AG10803 (cell line): ENCODE measurements at places on chromosomes 12 and 14.
A peak's percentile ranks its signal among the peaks of the same experiment; 100 is the strongest.

GRCh38 chr12:109018296-109018695, 2.6 kb downstream of the SVOP start:
- no peak for DNase-seq

DNA sequence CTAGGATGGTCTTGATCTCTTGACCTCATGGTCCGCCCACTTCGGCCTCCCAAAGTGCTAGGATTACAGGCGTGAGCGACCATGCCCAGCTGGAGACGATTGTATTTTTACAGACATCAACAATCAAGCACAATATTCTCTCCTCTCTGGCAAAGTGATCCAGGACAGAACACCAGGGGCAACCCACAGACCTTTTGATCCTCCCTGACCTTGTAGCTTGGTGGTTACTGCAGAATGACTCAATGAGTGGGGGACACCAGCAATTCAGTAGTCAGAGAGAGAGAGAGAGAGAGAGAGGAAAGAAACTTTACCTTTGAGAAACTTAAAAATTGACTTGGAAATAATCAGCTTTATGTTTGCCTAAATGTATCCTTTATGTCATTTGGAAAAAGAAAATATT, 51.2 kb downstream of the DRAM1 start:
- no peak for DNase-seq

DNA sequence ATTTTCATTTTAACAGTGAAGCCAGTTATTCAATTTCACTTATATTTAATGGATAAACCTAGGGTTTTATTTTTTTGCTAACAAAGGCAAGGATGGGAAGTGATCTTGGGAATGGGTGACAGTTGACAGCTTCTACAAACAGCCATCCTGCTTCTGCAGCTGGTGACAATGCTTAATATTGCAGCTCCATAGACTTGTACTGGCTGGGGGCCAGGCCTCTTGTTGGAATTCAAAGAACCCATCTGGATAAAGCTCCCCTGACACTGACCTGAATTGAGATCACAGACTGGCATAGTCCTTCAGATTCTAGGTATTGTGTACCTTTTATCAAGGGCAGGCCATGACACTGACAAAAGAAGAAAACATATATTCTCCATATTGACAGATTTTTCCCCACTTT, 664.6 kb upstream of the FOXG1 start:
- no peak for DNase-seq

- DNase-seq, result no peak
Measured at GRCh38 chr12:50400104-50400637, 514 bp upstream of the LARP4 start.

GRCh38 chr14:51516706-51517395, 134.9 kb upstream of the FRMD6 start:
- DNase-seq, result peak; percentile 59

GRCh38 chr14:80425686-80426085, 214.4 kb upstream of the DIO2 start:
- DNase-seq, result peak; percentile 84

DNA sequence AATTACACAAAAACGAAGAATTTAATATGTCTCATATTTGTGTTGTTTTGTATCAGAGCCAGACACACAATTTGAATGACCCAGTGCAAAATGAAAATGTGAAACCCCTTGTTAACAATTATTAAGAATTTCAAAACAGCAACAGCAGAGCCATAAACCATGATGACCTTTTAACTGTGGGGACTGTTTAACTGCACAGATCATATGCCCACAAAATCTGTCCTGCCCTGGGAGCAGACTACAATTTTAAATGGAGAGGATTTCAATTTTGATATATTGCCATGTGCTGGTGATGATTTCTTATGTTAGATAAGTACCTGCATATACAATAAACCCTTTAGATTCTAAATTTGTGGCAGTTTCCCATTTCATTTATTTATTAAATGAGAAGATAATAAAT, 455.5 kb upstream of the MGAT4C start:
- DNase-seq, result no peak

- DNase-seq, result no peak
Measured at GRCh38 chr14:93736378-93737014, 51.8 kb downstream of the PRIMA1 start.

DNA sequence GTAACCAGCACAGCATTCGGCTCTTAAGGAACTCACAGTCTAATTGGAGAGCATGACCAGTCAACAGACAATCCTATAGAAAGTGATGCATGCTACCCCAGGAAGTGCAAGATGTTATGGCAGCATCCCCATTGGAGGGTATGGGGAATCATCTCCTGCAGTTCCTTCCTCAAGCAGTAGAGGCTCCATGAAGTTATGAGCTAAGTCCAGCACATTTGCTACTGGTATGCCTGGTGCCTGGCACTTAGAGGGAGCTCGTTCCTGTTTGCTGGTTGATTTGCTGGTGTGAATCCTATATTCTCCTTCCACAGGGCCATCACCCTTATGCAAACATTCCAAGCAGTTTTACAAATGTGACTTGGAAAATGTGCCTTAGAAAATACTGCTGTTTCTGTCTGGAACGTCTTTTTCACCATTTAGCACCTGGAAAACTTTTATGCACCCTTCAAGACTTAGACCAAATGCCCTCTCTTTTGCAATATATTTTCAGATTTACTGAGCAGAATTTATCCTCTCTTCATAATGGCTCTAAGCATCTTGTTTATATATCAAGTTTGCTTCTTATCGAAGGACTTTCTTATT, 136.1 kb upstream of the WSCD2 start:
- peak; percentile 30 for DNase-seq

DNA sequence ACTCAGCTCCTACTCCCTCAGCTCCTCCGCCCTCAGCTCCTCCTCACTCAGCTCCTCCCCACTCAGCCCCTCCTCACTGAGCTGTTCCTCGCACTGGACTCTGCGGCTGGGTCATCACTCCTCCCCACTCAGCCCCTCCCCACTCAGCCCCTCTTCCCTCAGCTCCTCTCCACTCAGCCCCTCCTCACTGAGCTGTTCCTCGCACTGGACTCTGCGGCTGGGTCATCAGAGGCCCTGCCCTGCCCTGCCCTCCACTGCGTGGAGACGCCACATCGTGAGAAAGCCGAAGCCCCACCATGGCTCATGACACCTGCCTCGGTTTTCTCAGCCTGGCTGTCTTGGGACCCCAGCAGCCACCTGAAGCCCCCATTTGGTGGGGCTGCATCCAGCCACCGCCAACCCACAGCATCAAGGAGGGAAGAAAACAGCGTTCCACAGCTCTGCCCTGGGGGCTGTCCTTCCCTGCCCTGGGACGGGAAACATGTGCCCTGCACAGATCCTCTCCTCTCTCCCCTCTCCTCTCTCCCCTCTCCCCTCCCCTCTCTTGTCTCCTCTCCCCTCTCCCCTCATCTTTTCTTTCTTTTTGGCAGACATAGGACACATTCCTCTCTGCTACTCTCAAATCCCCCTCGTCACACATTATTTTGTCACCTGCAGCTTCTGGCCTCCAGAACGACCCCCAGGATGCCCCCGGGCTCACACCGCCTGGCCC, 17.7 kb downstream of the NOC4L start:
- no peak for DNase-seq

- DNase-seq, result no peak
Measured at GRCh38 chr12:2832550-2833127, 2.2 kb downstream of the NRIP2 start.

DNA sequence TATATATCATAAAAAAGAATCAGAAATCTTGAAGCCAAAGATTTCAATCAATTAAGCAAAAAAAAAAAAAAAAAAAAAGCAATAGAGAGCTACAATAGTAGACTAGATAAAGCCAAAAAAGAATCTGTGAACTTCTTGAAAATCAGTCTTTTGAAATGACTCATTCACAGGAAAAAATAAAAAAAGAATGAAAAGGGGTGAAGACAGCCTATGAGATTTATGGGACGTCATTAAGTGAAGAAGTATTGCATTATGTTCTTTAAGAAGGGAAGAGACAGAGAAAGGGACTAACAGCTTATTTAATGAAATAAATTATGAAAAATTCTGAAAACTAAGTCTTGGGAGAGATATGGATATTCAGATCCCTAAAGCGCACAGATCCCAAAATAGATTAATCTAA, 103.8 kb downstream of the ACSS3 start:
- DNase-seq, result no peak

GRCh38 chr14:25666877-25667276, 616.9 kb upstream of the STXBP6 start:
- no peak for DNase-seq

- DNase-seq, result no peak
Measured at GRCh38 chr14:99579120-99579836, 24.7 kb downstream of the CCDC85C start.

DNA sequence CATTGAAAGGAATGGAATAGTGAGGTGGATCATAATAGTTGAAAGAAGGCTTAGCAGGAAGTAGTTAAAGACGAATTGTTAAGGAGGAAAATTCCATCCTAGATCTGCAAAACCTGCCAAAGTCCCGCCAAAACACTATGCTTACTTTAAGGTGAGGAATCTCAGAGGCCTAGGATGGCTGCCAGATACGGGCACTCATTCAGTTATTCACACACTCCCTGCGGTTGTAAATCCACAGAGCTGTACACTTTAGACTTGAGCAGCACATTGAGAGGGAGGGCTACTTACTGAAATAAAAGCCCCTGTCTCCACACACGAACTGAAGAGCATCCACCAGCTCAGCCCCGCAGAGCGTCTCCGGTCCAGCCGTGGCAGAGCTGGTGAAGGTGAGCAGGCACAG, 5.0 kb downstream of the IGF1 start:
- DNase-seq, result no peak

DNA sequence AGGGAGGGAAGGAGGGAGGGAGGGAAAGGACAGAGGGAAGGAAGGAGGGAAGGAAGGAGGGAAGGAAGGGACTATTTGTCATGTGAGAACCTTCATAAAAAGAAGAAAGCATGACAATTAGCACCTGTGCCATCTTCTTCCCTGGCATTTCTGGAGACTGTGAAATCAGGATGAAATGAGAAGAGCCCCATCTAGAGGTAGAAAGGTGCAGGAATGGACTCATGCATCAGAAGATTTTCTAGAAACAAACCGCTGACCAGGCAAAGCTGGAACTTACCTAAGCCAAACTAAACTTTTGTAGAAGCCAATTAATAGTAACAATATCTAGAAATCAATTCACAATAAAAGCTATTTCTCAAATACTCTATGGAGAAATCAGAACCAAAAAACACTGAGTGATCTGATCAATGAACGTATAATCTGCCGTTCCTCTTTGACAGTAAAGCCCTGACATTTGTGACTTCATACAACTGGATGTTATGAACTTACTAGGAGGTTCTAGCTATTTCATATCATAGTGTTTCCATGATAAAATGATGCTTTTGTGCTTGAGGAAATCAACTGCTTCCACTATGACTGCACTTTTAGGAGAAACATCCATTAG, 24.4 kb upstream of the CRACR2A start:
- peak; percentile 50 for DNase-seq

DNA sequence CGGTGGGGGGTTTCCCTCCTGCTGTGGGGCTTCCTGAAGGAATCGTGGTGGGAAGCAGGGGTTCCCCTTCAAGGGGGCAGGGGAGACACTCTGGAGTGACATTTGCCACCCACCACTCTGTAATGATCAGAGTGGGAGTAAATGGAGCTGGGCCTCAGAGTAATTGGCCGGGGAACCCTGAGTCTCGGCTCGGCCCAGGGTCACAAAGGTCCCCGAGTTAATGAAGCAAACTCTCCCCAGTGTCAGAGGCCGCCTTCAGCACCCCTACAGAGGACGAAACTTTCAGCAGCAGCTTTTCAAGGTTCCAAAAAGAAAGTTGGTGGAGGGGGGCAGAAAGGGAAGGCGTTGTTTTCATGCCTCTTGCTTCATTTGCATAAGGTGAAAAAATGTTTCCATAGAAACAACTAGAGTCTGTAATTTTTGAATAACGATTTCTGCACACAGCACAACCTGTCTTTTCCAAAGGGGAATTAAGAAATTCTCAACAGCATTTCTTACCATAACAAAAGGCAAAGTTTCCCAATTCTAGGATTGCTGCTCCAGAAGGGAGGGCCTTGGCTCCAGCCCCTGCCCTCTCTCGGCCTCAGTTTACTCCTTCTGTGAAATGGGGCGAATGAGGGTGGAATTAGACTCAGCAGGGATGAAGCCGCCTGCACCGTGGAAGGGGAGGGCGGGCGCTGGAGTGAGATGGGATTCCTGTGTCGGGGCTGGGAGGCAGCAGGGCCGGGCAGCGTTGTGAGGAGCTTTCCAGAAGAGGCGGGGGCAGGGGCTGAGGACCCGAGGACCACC, 67.0 kb upstream of the BEGAIN start:
- no peak for DNase-seq

- no peak for DNase-seq
Measured at GRCh38 chr14:95041477-95042020, 115.8 kb downstream of the DICER1 start.

- peak; percentile 38 for DNase-seq
Measured at GRCh38 chr14:22375321-22375930, 213.6 kb downstream of the DAD1 start.

- DNase-seq, result no peak
Measured at GRCh38 chr12:27790179-27790578, 10.1 kb upstream of the MANSC4 start.

DNA sequence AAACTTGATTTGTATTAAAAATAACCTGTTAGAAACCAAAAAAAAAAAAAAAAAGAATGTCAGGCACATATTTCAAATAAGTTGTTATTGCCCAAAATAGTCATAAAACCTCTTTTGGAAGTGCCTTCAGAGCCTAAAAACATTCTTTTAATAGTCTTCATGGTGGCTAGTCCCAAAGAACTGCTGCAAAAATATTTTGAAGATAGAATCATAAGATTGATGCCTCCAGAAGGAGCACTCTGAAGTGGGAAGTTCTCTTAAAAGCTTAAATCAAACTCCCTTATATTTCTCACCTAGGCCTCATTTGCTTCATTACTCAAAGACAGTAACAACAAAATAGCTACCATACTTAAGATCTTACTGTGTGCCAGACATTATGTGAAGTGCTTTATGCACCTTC, 27.2 kb upstream of the NT5DC3 start:
- peak; percentile 82 for DNase-seq

- peak; percentile 43 for DNase-seq
Measured at GRCh38 chr12:47767216-47767724, 5.8 kb upstream of the SLC48A1 start.

DNA sequence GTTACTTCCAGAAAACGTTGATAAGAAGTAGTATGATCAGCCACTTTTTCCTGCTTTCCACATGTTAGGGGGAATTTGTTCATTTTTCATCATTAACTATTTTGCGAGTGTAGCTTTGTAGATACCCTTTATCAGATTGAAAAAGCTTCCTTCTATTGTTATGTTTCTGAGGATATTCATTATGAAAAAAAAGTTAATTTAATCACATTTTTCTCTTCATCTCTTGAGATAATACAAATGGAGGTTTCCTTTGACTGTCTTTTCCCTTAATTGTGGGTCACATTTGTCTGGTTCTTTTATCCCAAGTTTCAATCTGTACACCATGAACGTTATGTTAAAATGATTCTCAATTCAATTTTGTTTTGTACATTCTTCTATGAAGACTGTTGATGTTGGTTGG, 875.7 kb downstream of the SLC6A15 start:
- no peak for DNase-seq

- peak; percentile 80 for DNase-seq
Measured at GRCh38 chr14:89702073-89702875, 252.3 kb downstream of the EFCAB11 start.

GRCh38 chr14:89566644-89567415, 149.8 kb upstream of the FOXN3 start:
- no peak for DNase-seq
